ENCODE measurements at places on chromosomes 2 and 18.

DNA sequence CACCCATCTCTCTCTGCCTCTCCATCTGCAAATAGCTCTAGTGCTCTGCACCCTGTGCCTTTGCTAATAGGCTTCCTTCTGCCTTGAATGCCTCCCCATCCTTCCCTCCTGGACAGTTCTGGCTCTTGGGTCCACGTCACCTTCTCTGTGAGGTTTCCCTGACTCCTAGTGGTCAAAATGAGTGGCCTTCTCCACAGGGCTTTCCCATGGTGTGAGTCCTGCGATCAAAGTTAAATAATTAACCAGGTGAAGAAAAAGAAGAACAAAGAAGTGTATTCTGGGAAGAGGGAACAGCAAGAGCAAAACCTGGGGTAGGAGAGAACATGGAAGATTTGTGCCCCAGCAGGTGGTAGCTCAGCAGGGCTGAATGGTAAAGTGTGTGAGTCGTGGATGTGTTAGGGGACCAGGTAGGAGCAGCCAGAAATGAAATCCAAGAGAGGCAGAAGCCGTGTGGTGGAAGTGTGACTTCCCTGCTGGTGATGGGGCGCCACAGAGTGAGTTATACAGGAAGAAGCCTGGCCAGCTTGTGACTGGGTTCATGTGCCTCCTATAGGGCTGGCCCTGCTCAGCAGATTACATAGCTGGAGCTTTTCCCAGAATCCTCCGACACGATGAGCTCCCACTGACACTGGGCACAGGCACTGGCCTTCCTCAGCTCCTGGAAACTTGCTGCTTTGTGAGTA lies 93.8 kb upstream of the LDAH start:
- DNase-seq, result no peak

- no peak for DNase-seq
Observed at GRCh38 chr2:223832241-223832903, 5.0 kb downstream of the AP1S3 start.

DNA sequence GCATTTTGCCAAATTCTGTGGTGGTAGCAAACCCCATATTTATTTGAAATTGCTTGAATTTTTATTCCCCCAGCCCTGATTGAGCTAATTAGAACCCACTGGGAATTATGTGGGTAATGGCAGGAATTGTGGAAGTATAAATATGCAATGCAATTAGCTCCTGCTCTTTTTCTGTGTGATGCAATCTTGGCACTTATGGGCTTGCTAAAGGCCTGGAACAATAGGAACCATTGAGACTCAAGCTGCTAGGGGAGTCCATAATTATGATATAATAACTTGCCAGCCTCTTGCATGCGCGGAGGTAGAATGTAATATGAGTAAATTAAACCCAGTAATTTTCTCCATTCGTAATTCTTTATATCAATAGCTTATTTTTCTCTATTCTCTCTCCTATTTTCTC lies 267.6 kb upstream of the THSD7B start:
- DNase-seq, result no peak

- DNase-seq, result no peak
Observed at GRCh38 chr18:30556112-30556511, 486.4 kb downstream of the DSC3 start.

DNA sequence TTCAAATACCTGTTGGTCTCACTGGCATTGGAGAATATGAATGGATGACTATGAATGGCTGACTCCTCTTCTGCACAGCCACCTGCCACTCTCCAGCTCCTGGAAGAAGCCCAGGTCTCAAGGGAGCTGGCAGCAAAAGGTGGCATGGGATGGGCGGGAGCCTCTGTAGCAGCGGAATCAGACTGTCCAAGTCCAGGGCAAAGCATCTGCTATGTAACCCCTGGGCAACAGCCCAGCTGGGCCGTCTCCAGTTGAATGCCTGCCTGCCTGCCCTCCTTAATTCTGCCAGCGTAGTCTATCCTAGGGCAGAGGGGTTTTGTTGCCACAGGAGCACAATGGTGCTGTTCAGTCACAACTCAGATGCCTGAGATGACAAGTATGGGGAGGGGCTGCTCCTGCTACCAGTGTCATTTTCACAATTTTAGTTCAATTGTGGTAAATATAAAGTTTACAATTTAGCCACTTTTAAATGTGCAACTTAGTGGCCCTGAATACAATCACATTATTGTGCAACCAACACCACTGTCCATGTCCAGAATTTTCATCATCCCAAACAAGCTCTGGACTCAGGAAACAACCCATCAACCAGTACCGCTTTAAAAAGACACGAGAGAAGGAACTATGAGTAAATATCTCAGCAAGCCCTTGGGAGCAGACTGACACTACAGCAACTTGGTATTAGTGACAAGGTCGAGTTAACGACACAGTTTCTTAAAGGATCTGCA lies 115.2 kb downstream of the MYO5B start:
- DNase-seq, result peak; percentile 50

- DNase-seq, result no peak
Observed at GRCh38 chr18:58541789-58542425, 87.0 kb downstream of the ALPK2 start.

GRCh38 chr2:105873721-105874120 lies 129.0 kb downstream of the NCK2 start:
- no peak for DNase-seq

DNA sequence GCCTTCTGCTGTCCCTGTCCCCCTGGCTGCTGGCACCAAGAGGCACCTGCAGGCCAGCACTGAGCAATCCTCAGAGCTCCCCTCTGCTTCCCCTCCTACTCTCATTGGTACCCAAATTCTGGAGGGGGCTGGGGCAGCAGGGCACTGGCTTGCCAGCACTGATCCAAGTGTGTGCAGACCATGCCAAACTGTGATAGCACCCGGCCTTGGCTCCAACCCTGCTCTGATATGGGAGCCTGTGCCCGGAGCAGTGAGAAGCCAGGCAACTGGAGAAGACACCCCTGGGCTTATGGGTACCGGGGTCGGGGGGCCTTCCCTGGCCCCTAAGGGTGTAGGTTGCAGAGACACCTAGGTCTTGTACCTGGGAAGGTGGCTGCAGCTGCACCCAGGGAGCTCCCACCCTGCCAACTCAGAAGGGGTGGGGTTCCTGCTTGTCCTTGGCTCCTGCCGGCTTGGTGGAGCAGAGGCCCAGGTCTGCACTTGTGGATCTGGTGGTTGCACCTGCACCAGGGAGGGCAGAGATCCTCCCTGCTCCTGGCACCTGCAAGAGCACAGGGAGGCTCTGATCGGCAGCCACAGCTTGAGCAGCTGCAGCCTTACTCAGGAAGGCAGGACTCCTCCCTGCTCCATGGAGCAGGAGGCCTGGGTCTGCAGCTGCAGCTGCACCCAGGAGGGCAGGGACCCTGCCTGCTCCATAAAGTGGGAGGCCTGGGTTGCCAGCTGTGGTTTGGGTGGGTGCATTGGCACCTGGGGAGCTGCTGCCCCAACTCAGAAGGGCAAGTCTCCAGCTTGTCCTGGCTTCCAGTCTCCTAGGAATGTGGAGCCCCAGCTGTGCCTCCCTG lies 96.3 kb downstream of the BCL2L11 start:
- DNase-seq, result no peak

- DNase-seq, result no peak
Observed at GRCh38 chr18:29377346-29377745, 1200.4 kb upstream of the CDH2 start.

DNA sequence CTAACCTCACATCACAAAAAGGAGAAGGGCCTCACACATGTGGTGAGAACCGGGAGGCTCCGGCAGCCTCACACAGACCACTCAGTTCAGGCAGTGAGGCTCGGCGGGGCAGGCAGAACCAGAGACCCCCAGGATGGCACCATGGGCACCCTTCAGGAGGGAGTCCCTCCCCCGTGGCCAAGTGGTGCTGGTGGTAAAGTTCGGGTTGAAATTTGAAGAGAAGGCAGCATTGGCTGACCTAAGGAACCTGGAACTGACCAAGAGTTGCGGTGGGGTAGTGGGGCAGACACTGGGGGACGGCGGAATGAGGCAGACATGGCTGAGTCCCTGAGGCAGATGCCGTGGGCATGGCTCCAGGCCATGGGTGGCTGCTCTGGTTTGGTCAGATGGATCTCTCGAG lies 239.3 kb upstream of the MYT1L start:
- no peak for DNase-seq

- no peak for DNase-seq
Observed at GRCh38 chr18:13103366-13103765, 112.2 kb downstream of the CEP192 start.

DNA sequence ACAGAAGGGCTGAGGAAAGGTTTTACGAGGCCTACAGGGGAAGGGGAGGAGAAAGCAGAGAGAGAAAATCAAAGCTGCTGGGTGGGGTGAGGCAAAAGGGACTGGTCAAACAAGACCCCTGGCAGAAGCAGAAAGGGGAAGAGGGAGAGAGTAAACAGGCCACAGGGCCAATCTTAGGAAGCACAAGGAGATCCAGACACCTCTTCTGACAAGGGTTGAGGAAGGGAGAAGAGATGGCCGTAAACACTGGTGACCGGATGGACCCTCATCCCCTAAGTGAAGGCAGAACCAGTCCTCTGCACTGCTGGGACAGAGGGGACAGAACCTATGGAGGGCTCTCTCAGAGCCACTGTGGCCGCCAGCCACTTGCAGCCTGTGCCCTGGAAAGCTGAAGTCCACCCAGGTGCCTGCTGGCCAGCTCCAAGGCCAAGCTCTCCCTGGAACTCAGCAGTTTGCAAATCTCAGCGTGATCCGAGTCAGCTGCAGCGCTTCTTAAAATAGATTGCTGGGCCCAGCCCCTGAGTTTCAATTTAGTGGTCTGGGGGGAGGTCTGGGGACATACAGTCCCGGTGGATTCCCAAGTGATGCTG lies 108.8 kb downstream of the TMEM163 start:
- peak; percentile 23 for DNase-seq

DNA sequence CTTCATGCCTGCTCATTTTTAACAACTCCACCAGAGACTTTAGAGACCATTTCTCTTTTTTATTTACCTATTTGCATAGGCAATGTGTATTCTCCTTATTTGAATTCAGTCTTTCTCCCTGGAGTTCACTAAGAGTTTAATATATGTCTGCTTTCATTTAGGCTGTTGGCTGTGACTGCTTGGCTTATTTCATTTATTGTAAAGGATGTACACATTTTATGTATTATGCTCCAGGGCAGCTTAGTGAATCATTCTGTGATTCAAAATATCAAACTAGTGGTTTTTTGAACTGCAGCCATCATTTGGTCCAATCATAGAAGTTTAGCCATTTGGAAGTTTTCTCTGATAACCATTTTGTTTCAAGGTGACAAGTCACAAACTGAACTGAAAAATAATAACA lies 229.6 kb downstream of the LPIN1 start:
- DNase-seq, result no peak

DNA sequence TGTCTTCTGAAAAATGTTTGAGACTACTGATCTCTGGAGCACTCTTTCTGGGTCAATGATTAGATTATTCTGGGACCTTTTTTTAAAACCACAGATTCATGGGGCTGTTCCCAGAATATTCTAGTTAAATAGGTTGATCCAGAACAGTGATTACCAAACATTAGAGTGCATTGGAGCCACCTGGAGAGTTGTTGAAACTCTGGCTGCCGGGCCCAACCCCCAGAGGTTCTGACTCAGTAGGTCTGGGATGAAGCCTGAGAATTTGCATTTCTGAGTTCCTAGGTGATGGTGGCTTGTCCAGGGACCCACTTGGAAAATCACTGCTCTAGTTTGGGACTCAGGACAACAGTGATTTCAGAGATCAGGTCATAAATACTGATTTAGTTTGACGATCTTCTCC lies 197.3 kb downstream of the PTPRM start:
- no peak for DNase-seq

DNA sequence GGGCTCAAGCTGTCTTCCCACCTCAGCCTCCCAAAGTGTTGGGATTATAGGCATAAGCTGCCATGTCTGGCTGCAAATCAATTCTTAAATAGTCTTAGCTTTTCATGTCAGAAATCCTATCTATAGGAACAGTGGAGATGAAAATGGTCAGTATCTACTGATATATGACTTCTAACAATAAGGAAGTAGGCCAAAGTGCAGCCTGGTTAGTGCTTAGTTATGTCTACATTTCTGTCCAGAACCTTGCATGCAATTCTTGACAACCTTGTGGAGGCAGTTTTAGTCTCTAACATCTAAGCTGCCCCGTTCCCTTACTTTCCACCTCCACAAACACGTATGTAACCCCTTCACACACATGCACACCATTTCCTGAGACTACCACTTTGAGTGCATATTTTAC lies 169.2 kb upstream of the SPATS2L start:
- no peak for DNase-seq

DNA sequence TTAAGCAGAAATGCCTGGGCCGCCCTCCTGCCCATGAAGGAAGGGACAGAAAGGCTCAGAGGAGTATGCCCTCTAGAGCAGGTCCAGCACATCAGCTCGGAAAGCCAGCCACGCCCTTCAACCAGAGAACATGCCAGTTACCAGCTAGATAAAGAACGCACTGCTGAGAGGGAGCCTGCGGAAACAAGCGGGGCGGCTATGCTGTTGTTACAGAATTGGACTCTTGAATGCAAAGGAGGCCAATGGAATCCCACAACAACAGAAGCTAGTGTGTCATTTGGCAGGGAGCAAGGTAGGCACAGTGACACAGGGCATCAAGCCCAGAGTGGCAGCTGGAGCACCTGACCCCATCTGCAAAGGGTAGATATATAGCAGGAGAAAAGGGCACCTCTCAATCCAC lies 242.9 kb upstream of the ID2 start:
- no peak for DNase-seq

DNA sequence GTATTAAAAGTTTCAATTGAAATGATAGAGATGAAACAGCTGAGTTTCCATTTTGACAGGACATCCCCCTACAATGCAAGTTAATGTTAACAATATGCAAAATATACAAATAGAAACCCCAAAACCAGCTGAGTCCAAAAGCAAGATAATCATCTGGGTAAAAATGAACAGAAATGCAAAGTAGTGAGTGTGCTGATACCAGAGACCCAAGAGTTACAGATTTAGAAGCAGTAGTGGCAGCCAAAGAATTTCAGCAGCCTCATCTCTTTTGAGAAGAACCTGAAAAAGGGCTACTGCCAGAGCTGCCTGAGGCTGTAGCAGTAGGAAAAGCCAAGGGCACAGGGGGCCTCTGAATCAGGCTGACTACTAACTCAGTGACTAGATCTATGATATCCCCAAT lies 82.6 kb downstream of the THADA start:
- DNase-seq, result no peak

- no peak for DNase-seq
Observed at GRCh38 chr18:56001576-56001975, 413.6 kb upstream of the TCF4 start.

GRCh38 chr2:4020649-4021048 lies 317.3 kb downstream of the DCDC2C start:
- DNase-seq, result no peak
